Activated naive CD8-positive, alpha-beta T cell treated with anti-CD3 and anti-CD28 coated beads, Interleukin-2, amount 50 U/mL, for 16 hours (primary cell): ENCODE measurements at places on chromosomes 5 and 9.

- DNase-seq, result no peak
Measured at GRCh38 chr5:175418251-175418650, 25.7 kb downstream of the DRD1 start.

DNA sequence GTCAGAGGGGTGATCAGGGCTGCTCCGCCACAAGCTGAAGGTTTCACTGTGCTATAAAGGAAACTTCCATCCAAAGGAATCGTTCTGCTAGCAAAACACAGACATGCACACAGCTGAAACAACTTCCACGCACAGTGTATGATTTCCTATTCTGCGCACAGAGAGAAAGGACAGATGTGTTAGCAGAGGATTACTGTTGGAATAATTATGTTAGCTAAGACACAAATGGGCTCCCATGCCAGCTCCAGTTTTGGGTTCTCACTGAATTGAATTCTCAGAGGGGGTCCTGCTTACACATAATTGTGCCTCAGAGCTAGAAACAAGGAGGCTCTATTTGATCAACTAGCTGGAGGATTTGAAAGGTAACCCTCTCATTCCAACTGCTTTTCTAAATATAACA is 352.4 kb downstream of the IRX2 start:
- DNase-seq, result no peak

- DNase-seq, result no peak
Measured at GRCh38 chr5:173567548-173567947, 48.9 kb downstream of the BOD1 start.

- no peak for DNase-seq
Measured at GRCh38 chr9:120892748-120893610, 16.0 kb upstream of the PHF19 start.

DNA sequence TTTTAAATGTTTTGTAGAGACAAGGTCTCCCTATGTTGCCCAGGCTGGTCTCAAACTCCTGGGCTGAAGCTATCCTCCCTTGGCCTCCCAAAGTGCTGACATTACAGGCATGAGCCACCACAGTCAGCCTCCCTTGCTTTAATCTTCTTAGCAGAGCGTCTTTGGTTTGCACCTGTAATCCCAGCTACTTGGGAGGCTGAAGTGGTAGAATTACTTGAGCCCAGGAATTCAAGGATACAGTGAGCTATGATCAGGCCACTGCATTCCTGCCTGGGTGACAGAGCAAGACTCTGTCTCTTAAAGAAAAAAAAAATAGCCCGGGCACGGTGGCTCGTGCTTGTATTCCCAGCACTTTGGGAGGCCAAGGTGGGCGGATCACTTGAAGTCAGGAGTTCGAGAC is 27.8 kb downstream of the UBE2D2 start:
- DNase-seq, result no peak
